Left lung (tissue), 14 donors: ENCODE measurements at places on chromosomes 7 and 10. TPM values are rescaled to one million over a fixed set of nuclear protein-coding genes. Genes with fewer than 3 reads are reported as not detected.

DNA sequence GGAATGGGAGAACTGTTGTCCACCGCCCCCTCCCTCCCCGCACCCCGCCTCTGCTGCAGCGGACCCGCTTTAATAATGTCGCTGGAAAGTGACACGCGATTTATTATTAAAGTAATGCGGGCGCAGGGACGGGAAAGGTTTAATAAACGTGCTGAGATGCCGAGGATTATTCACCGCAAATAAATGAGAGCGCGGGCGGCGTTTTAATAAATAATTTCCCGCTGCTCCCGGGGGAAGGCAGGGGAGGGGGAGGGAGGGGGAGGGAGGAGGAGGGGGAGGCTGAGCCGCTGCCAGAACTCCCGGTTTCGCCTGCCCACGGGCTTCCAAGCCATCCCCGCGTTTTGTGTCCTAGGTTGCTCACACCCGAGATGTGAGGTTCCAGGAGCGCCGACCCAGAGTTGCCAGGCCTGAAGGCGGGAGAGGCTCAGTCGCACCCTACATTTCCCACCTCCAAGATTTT lies 5.1 kb downstream of the KAZALD1 start:
- peak overlapping the region; percentile 46 for H3K4me3 ChIP-seq
- no peak for DNase-seq
- no peaks in the 10 kb centered on the region for H3K36me3 ChIP-seq

GRCh38 chr10:6121146-6121545 lies 32.3 kb downstream of the RBM17 start:
- no peaks in the 10 kb centered on the region for H3K27me3 ChIP-seq
- H3K4me3 ChIP-seq, result no peak overlapping the region
- peaks cover 10% of the 10 kb centered on the region for H3K36me3 ChIP-seq
- H3K4me1 ChIP-seq, result peaks cover 25% of the 10 kb centered on the region
- H3K27ac ChIP-seq, result no peak overlapping the region

CYP3A7 gene
- total RNA-seq, result 0.37 TPM

GRCh38 chr10:30413996-30414576 lies 19.9 kb upstream of the MAP3K8 start:
- H3K36me3 ChIP-seq, result no peaks in the 10 kb centered on the region
- no peak for DNase-seq
- H3K27ac ChIP-seq, result no peak overlapping the region
- no peaks in the 10 kb centered on the region for H3K27me3 ChIP-seq
- no peak overlapping the region for H3K4me3 ChIP-seq

GRCh38 chr7:154577141-154577873 lies 425.6 kb downstream of the PAXIP1 start:
- no peak overlapping the region for H3K27ac ChIP-seq
- no peak for DNase-seq
- H3K27me3 ChIP-seq, result no peaks in the 10 kb centered on the region
- H3K4me1 ChIP-seq, result no peaks in the 10 kb centered on the region
- no peak overlapping the region for H3K4me3 ChIP-seq
- no peaks in the 10 kb centered on the region for H3K36me3 ChIP-seq

PTPRN2 gene
- 4.0 TPM for total RNA-seq

GRCh38 chr10:59011972-59012632 lies 164.3 kb upstream of the PHYHIPL start:
- no peak overlapping the region for H3K4me3 ChIP-seq
- DNase-seq, result no peak
- no peak overlapping the region for H3K27ac ChIP-seq
- H3K4me1 ChIP-seq, result no peaks in the 10 kb centered on the region
- H3K27me3 ChIP-seq, result no peaks in the 10 kb centered on the region

C10orf105 gene
- total RNA-seq, result 1.0 TPM

CPA4 gene
- 0.20 TPM for total RNA-seq

- peak overlapping the region; percentile 71 for H3K4me3 ChIP-seq
- peak overlapping the region; percentile 97 for H3K27ac ChIP-seq
- H3K36me3 ChIP-seq, result no peaks in the 10 kb centered on the region
- H3K27me3 ChIP-seq, result no peaks in the 10 kb centered on the region
- DNase-seq, result no peak
These were observed 1.5 kb downstream of the MKLN1 start for GRCh38 chr7:131329176-131329570.

GRCh38 chr7:95897557-95898251 lies 125.3 kb downstream of the DYNC1I1 start:
- H3K27me3 ChIP-seq, result no peaks in the 10 kb centered on the region
- no peak for DNase-seq
- no peak overlapping the region for H3K27ac ChIP-seq
- no peak overlapping the region for H3K4me3 ChIP-seq
- H3K36me3 ChIP-seq, result no peaks in the 10 kb centered on the region

NEUROD6 gene
- total RNA-seq, result not detected

GRCh38 chr7:127828843-127829500 lies 177.0 kb downstream of the SND1 start:
- H3K4me3 ChIP-seq, result no peak overlapping the region
- H3K4me1 ChIP-seq, result no peaks in the 10 kb centered on the region
- no peaks in the 10 kb centered on the region for H3K36me3 ChIP-seq
- H3K27ac ChIP-seq, result no peak overlapping the region

CAV2 gene
- total RNA-seq, result 210 TPM

- H3K27ac ChIP-seq, result no peak overlapping the region
- H3K27me3 ChIP-seq, result no peaks in the 10 kb centered on the region
- H3K36me3 ChIP-seq, result no peaks in the 10 kb centered on the region
- H3K4me3 ChIP-seq, result no peak overlapping the region
These were observed 2.7 kb downstream of the IL2RA start for GRCh38 chr10:6059506-6059905.

ACBD5 gene
- total RNA-seq, result 25.6 TPM

TAS2R4 gene
- 1.1 TPM for total RNA-seq

DNA sequence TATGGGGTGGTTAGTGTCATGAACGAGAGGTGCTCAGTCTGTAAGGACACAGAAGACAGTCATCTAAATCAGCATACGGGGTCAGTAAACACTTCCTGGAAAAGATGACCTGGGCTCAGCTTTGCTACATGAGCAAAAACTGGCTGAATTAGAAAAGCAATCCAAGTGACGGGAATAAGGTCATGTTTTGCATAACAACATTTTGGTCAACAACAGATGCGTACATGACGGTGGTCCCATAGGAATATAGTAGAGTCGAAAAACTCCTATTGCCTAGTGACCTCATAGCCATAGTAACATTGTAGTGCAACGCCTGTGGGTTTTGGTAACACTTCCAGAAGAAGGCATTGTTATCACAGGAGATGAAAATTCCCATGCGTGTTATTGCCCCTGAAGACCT lies 92.9 kb downstream of the CTNNA3 start:
- no peak overlapping the region for H3K27ac ChIP-seq
- H3K4me3 ChIP-seq, result no peak overlapping the region
- H3K36me3 ChIP-seq, result no peaks in the 10 kb centered on the region

ZNF365 gene
- 2.9 TPM for total RNA-seq

GRCh38 chr7:90033850-90034249 lies 120.4 kb upstream of the STEAP1 start:
- H3K4me1 ChIP-seq, result no peaks in the 10 kb centered on the region
- H3K4me3 ChIP-seq, result no peak overlapping the region
- H3K27ac ChIP-seq, result no peak overlapping the region
- H3K27me3 ChIP-seq, result no peaks in the 10 kb centered on the region
- DNase-seq, result no peak
- H3K36me3 ChIP-seq, result no peaks in the 10 kb centered on the region

DNA sequence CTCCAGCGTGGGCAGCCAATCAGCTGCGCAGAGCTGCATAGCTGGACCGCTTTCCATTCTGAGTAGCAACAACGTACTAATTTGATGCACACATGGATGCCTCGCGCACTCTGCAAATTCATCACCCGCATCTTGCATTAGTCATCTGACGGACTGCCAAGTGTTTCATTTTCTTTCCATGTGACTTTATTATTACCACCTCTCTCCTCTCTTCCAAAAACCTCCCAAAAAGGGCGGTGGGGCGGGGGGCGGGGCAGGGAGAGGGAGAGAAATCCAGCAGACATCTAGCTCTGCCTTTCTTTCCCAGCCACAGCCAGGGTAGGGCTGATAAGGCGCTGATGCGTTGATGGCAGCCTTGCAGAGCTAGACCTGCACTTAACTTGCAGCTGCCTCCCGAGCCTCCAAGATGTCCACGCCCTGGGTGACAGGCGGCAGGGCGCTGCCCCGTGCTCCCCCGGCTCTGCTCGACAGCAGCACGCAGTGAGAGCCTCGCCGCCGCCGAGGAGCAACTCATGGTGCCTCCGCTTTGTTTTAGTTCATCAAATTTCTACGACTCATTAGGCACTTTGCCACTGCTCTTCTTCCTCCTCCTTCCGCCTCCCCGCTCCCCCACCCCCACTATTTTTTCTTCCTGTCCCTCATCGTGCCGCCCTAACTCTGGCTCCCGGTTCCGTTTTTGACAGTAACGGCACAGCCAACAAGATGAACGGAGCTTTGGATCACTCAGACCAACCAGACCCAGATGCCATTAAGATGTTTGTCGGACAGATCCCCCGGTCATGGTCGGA lies 147.3 kb downstream of the CELF2 start:
- H3K4me3 ChIP-seq, result peak overlapping the region; percentile 41
- H3K4me1 ChIP-seq, result peaks cover 80% of the 10 kb centered on the region
- peak; percentile 44 for DNase-seq
- peak overlapping the region; percentile 83 for H3K27ac ChIP-seq
- H3K36me3 ChIP-seq, result no peaks in the 10 kb centered on the region

STAMBPL1 gene
- total RNA-seq, result 11.4 TPM

DNA sequence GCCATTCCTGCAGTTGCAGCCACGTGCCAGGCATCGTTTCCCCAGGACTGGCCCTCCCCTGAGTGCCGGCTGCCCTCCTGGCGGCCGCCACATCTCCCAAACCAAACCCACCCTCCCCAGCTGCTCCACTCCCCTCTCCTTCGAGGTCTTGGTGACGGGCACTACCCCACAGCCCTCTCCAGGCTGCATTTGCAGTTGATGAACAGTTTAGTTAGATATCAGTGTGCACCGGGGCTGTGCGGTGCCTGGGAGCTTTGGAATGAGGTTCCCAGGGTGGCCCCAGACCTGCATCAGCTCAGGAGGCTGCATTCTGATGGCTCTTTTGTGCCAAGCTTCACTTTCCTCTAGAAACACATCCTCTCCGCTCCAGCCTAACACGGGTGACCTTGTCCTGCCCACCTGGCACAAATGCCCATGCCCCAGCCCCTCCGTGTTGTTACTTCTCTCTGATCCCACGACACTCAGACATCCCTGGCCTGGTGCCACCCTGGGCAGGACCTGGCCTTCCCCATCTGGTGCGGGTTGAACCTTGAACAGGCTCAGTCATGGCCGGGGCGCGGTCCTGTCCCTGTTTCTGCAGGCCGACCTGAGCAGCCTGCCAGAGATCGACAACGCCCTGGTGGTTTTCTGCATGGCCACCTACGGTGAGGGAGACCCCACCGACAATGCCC lies 14.5 kb downstream of the TMEM120A start:
- H3K36me3 ChIP-seq, result peaks cover 92% of the 10 kb centered on the region
- H3K27ac ChIP-seq, result no peak overlapping the region

EPC1 gene
- total RNA-seq, result 40.1 TPM

- peaks cover 21% of the 10 kb centered on the region for H3K4me1 ChIP-seq
- no peaks in the 10 kb centered on the region for H3K27me3 ChIP-seq
- H3K27ac ChIP-seq, result peak overlapping the region; percentile 34
- no peak overlapping the region for H3K4me3 ChIP-seq
- no peak for DNase-seq
These were observed 8.4 kb downstream of the USP6NL start for GRCh38 chr10:11602919-11603523.

DNA sequence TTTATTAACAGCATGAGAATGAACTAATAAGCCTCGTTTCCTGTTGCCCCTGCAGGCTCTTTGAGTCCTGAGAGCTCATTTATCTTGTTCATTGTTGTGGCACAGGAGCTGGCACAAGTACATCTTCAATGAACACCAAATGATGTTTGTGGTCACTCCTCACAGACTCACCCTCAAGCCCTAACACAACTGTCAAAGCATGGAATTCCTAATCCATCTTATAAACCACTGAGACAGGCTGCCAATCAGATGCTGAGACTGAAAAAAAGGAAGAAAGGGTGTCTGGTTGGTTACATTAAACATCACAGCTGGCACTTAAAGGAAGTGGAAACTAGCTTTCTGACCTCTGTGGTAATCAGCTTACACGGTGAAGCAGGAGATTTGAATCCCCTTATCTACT lies 7.7 kb upstream of the CCDC172 start:
- H3K36me3 ChIP-seq, result no peaks in the 10 kb centered on the region
- no peak overlapping the region for H3K27ac ChIP-seq
- H3K27me3 ChIP-seq, result no peaks in the 10 kb centered on the region
- no peak for DNase-seq
- H3K4me3 ChIP-seq, result no peak overlapping the region

GRCh38 chr10:50312464-50313437 lies 61.4 kb upstream of the ASAH2 start:
- no peak for DNase-seq
- H3K27ac ChIP-seq, result no peak overlapping the region
- no peaks in the 10 kb centered on the region for H3K36me3 ChIP-seq
- no peaks in the 10 kb centered on the region for H3K27me3 ChIP-seq

OGDH gene
- total RNA-seq, result 184 TPM

GRCh38 chr7:53904355-53904754 lies 637.8 kb upstream of the VSTM2A start:
- H3K4me1 ChIP-seq, result no peaks in the 10 kb centered on the region
- no peaks in the 10 kb centered on the region for H3K36me3 ChIP-seq
- no peak overlapping the region for H3K27ac ChIP-seq
- no peak overlapping the region for H3K4me3 ChIP-seq
- DNase-seq, result no peak

- no peaks in the 10 kb centered on the region for H3K4me1 ChIP-seq
- H3K27ac ChIP-seq, result no peak overlapping the region
- no peaks in the 10 kb centered on the region for H3K27me3 ChIP-seq
- H3K4me3 ChIP-seq, result no peak overlapping the region
- no peaks in the 10 kb centered on the region for H3K36me3 ChIP-seq
These were observed 53.5 kb downstream of the SLIT1 start for GRCh38 chr10:97132273-97132672.
